Effector memory CD4-positive, alpha-beta T cell (primary cell): ENCODE measurements at places on chromosomes 11 and 22.
A peak's percentile ranks its signal among the peaks of the same experiment; 100 is the strongest.

- no peak for DNase-seq
Measured at GRCh38 chr22:41976961-41977566, 7.8 kb downstream of the SEPTIN3 start.

GRCh38 chr22:23749841-23750301 is 1.0 kb downstream of the ZNF70 start:
- DNase-seq, result no peak

DNA sequence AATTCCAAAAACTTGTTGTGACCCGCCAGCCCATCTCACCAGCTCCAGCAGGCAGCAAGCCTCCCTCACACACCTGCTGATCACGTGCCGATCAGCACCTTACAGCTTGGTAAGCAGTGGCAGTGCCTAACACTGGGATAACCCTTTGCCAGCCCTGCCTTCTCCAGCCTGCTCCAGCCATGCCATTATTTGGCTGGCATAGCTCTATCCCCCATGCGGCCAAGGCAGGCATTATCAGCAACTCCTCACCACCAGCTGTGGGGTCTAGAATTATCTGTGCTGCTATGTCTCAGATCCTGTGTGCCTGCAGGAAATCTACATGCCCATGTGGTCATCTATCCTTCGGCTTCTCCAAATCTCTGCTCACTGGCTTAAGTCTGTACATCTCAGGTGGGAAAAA is 215.0 kb downstream of the ST3GAL4 start:
- DNase-seq, result no peak

- no peak for DNase-seq
Measured at GRCh38 chr11:13107544-13108044, 98.5 kb downstream of the RASSF10 start.

- no peak for DNase-seq
Measured at GRCh38 chr22:50053861-50054260, 4.2 kb downstream of the TTLL8 start.

DNA sequence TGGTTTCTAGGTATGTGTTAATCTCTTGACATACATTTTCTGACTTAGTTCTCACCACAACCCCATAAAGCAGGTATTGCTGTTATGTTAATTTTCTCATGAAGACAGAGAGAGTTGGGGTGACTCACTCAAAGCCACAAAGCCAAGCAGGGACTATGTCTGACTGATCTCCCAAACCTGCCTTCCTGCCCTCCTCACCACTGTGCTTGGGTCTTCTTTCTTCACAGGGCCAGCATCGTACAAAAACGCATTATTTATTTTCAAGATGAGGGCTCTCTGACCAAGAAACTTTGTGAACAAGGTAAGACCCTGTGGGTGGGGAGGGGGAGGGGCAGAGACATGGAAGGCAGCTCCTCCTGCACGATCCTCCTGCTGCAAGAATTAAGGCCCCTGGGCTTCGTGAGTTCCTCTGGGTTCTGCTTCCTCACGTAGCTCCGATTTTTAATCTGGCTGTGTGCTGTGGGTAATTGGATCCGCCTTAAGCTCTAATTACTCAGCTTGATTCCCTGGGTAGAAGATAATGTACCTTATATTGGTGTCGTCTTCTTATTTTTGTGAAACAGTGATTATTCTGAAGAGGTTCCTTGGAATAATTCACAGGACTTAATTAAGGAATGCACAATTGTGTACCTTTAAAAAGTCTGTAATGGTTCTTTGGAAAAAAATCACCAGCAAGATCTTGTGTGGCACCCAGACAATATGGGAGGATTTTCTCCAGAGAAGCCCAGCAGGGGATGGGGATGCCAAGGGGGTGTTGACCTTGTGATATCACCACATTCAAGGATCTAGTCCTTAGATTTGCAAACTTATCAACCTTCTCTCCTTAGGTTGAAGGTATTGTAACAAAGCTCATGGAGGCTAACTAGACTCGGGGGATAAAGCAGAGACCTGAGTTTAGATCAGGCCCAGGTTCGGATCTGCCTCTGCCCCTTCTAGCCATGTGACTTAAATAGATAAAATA is 112.9 kb downstream of the SPON1 start:
- peak; percentile 27 for DNase-seq

DNA sequence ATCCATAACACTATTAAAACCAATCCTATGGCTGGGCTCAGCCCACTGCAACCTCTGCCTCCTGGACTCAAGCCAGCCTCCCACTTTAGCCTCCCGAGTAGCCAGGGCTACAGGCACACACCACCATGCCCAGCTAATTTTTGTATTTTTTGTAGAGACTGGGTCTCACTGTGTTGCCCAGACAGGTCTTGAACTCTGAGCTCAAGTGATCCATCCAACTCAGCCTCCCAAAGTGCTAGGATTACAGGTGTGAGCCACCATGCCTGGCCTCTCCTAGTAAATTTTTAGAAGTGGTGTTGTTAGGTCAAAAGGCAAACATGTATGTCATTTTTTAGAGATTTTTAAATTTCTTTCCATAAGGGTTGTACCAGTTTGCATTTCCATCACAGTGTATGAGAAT is 14.2 kb downstream of the F2 start:
- DNase-seq, result no peak

GRCh38 chr11:88414385-88414861 is 76.9 kb upstream of the CTSC start:
- DNase-seq, result no peak

GRCh38 chr11:27882066-27882697 is 181.9 kb upstream of the BDNF start:
- no peak for DNase-seq

DNA sequence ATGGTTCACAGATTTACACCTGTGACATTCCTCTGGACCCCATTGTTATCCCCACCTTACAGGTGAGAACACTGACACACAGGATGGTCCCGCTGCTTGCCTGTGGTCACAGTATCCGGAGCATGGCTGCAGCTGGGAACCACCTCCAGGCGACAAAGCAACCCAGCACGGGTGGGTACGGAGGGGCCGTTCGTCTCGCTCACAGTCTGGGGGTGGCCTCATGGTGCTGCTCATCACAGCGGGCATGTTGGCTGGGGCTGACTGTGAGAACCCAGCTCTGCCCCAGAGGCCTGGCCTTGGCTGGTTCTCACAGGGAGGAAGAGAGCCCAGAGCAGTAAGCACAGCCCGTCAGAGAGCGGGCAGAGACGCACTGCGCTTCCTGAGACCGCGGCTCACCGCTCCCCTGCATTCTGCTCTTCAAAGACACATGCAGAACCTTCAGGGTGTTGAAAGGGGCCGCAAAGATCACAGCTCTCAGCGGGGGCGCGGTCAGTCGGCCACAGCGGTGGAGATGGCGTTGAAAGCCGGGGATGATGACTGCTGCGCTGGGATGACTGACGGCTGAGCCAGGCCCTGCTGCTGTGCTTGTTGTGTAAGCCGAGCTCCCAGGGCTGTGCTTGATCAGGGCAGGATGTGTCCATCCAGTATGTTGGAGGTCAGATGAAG is 423.0 kb downstream of the BRD1 start:
- DNase-seq, result no peak

GRCh38 chr11:114057147-114057546 is 2.4 kb upstream of the ZBTB16 start:
- no peak for DNase-seq

GRCh38 chr11:111378861-111379601 is at the start of gene POU2AF1:
TSS of gene POU2AF1 (minus strand) at chr11:111379275. CDS start at chr11:111379177, 98 bp downstream.
- DNase-seq, result peak; percentile 4

GRCh38 chr11:103344886-103345285 is 235.7 kb downstream of the DYNC2H1 start:
- DNase-seq, result no peak

GRCh38 chr22:23898006-23898974 is 4.1 kb downstream of the MIF start:
- DNase-seq, result no peak

DNA sequence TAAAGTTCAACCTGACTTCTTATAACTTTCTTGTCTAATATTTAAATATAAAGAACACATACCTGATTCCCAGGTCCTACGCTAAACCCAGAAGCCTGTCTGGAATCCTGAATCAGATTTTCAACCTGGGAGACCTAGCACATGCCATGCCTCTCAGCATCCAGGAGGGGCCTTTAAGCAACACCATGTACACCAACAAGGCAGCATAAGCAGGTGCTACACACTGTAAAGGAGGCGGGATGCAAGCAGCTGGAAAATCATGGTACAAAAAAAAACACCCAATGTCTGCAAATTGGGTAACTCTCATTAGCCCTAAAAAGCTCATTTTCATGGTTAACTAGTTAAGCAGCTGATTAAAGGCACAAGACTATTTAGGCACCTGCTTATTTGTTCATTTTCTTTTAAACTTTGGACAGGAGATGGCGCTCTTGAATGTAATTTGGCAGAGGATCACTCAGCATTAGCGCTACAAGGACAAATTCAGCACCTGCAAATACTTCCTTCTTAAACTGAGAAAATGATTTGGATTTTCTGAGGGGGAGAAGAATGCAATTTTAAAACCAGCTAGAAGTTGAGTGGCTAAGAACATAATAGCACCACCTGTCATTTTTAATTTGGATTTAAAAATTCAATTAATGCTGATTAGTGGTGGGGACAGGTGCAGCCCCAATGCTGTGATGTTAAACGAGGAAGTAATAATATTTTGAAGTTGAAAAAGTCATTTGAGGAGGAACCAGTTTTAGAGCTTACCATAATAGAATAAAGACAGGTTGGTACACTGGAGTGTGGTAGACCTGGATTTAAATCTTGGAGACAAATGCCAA is 104.0 kb downstream of the FAR1 start:
- no peak for DNase-seq

GRCh38 chr22:16915701-16916100 is 90.5 kb upstream of the XKR3 start:
- DNase-seq, result no peak

GRCh38 chr11:71305041-71305440 is 52.7 kb upstream of the SHANK2 start:
- no peak for DNase-seq

DNA sequence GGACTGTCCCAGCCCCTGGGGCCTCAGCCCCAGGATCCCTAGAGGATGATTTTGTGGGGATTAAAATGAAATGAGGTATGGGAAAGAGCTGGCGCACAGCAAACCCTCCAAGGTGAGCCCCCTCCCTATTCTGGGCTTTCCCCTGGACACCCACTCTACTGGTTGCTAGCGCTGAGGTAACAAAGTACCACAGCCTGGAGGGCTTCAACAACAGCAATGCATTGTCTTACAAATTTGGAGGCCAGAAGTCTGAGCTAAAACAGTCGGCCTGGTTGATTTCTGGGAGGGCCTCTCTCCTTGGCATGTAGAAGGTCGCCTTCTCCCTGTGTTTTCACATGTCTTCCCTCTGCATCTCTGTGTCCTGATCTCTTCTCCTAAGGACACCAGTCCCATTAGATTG is 913.6 kb downstream of the NTM start:
- no peak for DNase-seq

DNA sequence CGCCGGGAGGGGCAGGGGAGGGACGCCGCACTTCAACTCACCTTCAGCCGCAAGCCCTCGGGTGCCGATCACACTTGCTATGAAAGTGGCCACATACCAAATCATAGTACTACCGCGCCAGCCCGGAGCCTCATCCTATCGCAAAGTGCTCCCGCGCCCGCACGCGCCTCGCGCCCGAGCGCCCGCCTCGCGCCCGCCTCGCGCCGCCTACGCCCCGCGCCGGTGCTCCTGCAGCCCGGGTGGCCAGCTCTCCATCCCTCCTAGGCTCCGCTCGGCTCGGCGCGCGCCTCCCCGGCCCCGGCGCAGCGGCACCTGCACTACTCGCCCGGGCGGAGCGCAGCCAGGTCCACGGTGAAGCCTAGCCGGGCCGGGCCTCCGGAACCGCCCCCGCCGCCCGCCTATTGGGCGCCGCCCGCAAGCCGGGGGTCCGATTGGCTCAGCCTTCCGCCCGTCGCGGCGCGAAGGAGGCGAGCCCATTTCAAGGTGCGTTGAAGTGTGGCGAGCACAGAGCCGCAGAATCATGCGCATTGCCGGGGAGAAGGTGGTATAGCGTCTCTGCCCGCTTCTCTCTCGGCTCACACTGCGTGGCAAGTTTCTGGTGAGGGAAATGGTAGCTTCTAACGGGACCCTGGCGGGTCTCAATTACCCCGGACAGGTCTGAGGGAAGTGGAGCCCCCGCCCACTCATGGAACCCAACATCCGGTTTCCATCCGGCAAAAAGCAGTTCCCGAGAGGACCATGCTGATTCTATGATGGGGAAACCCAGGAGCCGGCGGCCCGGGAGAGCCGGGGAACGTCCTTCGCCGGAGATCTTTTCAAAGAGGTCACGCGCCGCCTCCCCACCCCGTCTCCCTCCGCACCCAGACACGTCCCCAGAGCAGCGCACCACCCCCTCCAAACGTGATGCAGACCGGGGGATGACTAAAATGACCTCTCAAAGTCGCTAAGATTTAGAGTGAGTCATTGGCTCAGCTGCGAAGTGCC is at the start of gene IGSF9B:
Gene IGSF9B, minus strand, starts transcription at position 319 of the 984 bp plus-strand sequence. Its CDS starts 214 bp downstream, at position 105.
- peak; percentile 84 for DNase-seq

DNA sequence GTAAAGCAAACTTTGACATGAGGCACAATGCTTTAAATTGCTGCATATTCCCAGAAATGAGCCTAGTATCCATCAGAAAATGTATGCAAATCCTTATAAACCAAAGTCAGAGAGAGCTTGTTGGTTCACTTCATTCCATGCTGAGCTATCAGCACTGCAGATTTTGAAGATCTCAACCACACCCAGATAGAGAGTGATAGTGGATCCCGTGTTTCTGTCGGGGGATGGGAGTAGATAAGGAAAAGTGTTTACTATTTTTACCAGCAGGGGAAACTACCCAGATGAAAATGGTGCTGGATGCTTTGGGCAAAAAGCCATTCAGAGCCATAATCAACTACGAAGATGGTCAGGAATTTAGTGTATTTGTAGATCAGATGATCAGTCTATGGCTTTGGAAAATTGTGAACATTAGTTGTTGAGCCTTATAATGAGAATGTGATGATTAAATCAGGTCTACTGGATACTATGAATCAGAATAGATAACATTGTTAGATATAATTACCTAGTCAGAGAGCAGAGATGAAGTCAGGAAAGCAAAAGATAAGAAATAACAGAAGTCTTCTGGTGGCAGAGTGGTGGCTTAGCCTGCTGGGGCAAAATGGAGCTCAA is 10.8 kb downstream of the OR51B6 start:
- DNase-seq, result no peak

GRCh38 chr11:43975629-43976028 is 33.2 kb downstream of the C11orf96 start:
- DNase-seq, result no peak

- peak; percentile 30 for DNase-seq
Measured at GRCh38 chr11:11155962-11156815, 196.9 kb downstream of the CSNK2A3 start.

GRCh38 chr11:128688031-128688713 is 5.7 kb upstream of the FLI1 start:
- no peak for DNase-seq

- no peak for DNase-seq
Measured at GRCh38 chr11:5891216-5891800, 1.7 kb upstream of the OR52E5 start.

- DNase-seq, result no peak
Measured at GRCh38 chr22:47006433-47006832, 244.0 kb downstream of the TBC1D22A start.

GRCh38 chr11:94895971-94896370 is 77.4 kb downstream of the CWC15 start:
- DNase-seq, result no peak
